ENCODE measurements at places on chromosomes 2 and 18.
A peak's percentile ranks its signal among the peaks of the same experiment; 100 is the strongest.

DNA sequence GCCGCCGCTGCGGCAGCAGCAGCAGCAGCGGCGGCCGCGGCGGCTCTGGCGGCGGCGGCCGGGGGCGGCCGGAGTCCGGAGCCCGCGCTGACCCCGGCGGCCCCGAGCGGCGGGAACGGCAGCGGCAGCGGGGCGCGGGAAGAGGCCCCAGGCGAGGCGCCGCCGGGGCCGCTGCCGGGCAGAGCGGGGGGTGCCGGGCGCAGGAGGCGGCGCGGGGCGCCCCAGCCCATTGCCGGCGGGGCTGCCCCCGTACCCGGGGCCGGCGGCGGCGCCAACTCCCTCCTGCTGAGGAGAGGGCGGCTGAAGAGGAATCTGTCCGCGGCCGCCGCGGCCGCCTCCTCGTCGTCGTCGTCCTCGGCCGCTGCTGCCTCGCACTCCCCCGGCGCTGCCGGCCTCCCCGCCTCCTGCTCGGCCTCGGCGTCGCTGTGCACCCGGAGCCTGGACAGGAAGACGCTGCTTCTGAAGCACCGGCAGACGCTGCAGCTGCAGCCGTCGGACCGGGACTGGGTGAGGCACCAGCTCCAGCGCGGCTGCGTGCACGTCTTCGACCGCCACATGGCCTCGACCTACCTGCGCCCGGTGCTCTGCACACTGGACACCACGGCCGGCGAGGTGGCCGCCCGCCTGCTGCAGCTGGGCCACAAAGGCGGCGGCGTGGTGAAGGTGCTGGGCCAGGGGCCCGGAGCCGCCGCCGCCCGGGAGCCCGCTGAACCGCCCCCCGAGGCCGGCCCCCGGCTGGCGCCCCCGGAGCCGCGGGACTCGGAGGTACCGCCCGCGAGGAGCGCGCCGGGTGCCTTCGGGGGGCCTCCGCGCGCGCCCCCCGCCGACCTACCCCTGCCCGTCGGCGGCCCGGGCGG lies 646 bp downstream of the PHLPP1 start:
- peak; percentile 42 for DNase-seq

- no peak for DNase-seq
Observed at GRCh38 chr18:79360933-79361332, 34.8 kb upstream of the NFATC1 start.

GRCh38 chr2:45289997-45290709 lies 280.9 kb upstream of the SIX2 start:
- no peak for DNase-seq

DNA sequence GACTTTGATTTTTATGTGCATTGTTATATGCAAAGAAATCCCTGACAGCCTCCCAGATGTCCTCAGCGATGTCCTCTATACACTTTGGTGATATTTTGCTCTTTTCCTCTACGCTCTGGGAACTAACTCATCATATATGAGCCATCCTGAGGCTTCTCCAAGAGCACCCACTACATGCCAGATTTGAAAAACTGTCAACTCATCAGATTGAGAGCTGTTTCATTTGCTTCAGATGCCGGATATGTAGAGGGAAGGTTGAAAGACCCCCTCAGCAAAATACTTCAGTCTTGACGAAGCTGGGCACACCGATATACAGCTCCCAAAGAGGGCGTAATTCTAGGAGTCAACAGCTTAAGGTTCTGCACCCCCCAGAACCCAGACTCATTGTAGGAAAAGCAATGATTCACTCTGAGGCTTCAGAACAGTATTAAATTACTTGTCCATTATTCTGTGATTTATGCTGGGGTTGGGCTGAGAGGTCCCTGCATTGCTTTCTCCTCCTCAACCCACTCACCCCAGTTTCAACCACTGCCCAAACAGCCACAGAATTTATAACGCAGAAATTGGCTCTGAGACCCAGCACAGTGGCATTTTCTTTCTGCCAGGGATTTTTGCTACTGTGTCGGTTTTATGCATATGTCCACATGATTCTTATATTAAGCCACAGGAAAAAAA lies 341.8 kb downstream of the ALK start:
- no peak for DNase-seq

- DNase-seq: no peak
Observed at GRCh38 chr18:76712511-76713140, 109.7 kb upstream of the ZNF236 start.

DNA sequence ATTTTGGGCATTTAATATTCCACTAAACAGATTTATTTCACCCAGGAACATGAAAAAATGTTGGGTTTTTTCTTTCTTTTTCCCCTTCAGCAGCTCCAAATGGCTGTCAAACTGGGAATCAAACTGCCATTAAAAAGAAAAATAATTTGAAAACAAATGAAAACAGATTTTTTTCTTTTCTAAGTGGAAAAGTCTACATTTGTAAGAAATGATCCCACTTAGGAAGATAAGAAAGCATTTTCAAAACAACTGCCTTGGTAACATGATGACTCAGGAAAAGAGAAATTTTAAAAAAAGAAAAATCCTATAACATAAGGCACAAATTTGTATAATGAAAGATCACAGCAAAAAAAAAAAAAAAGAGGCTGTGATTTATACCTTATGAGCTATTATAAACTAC lies 20.0 kb downstream of the ZNF521 start:
- DNase-seq: no peak

- DNase-seq: no peak
Observed at GRCh38 chr18:24019641-24020331, 5.2 kb downstream of the TTC39C start.

DNA sequence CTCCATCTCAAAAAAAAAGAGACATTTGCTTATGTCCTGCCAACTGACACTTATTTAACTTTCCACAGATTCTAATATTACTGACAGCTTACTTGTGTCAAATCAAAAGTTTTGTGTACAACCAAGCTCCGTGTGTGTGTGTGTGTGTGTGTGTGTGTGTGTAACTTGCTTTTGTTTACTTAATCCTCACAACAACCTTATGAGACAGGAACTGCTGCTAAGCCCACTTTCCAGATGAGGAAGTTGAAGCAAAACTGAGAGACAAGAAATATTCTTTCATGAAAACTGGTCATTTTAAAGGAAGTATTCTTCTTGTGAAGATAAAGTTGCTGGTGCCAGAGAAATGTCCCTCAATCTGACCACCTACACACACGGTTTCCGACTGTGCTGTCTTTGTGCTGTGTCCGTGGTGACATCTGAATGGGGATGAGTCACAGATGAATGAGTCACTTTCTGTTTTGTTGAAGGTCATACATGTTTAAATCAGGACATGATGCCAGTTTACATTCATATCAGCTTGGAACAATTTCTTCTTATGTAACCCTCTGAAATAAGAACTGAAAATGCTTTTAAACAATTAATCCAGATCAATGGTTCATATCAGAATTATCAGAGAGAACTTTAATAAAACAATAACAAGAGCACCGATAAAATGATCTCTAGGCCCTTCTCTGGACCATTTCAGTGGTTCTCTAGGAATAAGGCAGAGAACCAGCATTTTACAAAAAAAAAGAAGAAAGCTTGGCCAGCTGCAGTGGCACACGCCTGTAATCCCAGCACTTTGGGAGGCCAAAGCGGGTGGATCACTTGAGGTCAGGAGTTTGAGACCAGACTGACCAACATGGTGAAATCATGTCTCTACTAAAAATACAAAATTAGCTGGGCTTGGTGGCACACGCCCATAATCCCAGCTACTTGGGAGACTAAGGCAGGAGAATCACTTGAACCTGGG lies 95.5 kb downstream of the THNSL2 start:
- no peak for DNase-seq

DNA sequence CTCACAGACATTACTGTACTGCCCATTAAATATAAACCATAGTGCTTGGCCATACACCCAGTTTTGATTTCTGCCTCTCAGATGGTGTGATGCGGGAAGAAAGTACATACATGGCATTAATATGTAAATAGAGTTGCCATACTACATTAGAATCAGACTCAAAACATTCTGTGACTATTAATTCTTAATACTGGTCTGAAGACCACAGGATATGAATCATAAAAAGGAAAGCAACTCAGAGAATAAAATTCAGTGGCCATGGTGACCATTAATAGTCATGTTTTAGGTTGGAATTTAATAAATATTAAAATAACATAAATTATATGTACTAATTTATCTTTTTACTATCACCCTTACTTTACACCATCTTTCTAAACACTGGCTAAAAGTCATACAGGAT lies 33.0 kb upstream of the WDR75 start:
- DNase-seq: no peak

- no peak for DNase-seq
Observed at GRCh38 chr18:64718808-64719207, 569.9 kb upstream of the LINC00305 start.

GRCh38 chr18:7619676-7620075 lies 52.6 kb downstream of the PTPRM start:
- no peak for DNase-seq

- DNase-seq: no peak
Observed at GRCh38 chr2:110804915-110805314, 72.5 kb downstream of the ACOXL start.

GRCh38 chr2:168030862-168031624 lies 216.4 kb downstream of the STK39 start:
- DNase-seq: no peak

DNA sequence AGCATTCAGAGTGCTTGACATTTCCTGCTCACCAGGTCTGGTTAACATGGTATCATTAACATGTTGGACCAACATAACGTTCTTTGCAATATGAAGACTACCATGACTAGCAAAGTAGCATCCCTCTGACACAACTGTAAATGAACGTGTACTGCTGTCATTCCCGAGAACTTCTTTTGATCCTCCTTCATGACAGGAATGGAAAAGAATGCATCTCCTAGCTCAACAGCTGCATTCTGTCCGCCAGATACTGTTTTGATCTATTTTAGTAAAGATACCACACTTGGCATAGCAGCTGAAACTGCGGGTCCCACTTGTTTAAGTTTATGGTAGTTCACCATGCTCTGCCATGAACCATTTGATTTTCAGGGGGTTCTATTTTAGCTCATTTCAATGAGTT lies 144.2 kb upstream of the PARD3B start:
- DNase-seq: no peak

Measured in renal cortex interstitium (tissue), 15 donors.